Mammary epithelial cell (primary cell): ENCODE measurements at places on chromosomes 4 and X. TPM values are rescaled to one million over a fixed set of nuclear protein-coding genes. Genes with fewer than 3 reads are reported as not detected.

- no peak for DNase-seq
Measured at GRCh38 chr4:87390551-87390890, 467 bp downstream of the HSD17B11 start.

Gene RRH
- 0.07 TPM for polyA plus RNA-seq

DNA sequence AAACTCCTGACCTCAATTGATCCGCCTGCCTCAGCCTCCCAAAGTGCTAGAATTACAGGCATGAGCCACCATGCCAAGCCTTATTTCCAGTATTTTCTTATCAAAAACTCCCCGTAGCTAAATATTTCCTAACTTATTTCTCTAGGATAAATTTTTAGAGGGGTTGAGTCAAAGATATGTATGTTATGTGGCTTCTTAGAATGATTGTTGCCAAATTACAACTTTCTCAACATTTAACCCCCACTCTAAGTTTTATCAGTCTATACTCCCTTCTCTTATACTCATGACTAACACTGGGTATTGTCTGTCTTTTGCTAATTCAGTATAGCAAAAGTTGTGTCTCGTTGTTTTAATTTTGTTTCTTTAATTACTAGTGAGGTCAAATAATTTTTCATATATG is 187.7 kb upstream of the LNX1 start:
- DNase-seq: no peak

Gene APLN
- 0.41 TPM for polyA plus RNA-seq

Gene HS3ST1
- 6.6 TPM for polyA plus RNA-seq

DNA sequence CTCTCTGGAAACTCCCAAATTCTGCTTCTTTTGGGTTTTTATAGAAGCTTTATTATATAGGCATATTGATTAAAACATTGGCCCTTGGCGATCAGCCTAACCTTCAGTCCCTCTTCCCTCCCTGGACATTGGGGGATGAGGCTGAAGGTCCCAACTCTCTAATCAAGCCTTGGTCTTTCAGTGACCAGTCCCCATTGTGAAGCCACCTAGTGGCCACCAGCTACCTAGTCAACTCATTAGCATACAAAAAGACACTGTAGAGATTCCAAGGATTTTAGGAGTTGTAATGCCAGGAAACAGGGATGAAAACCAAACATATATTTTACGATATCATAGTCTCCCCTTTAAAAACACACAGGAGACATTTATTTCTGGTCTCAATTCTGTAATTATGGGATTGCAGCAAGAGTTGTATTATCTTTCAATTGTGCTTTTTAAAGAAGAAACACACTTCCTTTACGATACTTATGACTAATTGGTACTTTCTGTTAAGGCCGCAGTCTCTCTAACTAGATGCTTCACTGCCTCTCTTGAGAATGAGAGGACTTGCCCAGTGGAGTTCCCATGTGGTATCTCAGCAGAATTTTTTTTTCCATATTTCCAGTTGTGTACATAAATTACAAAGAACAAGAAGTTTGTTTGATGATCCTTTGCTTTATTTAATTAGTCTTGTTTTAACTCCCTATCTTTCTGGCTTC is 58.2 kb downstream of the WDR17 start:
- DNase-seq: peak; percentile 3

Gene USP17L22
- not detected for polyA plus RNA-seq

DNA sequence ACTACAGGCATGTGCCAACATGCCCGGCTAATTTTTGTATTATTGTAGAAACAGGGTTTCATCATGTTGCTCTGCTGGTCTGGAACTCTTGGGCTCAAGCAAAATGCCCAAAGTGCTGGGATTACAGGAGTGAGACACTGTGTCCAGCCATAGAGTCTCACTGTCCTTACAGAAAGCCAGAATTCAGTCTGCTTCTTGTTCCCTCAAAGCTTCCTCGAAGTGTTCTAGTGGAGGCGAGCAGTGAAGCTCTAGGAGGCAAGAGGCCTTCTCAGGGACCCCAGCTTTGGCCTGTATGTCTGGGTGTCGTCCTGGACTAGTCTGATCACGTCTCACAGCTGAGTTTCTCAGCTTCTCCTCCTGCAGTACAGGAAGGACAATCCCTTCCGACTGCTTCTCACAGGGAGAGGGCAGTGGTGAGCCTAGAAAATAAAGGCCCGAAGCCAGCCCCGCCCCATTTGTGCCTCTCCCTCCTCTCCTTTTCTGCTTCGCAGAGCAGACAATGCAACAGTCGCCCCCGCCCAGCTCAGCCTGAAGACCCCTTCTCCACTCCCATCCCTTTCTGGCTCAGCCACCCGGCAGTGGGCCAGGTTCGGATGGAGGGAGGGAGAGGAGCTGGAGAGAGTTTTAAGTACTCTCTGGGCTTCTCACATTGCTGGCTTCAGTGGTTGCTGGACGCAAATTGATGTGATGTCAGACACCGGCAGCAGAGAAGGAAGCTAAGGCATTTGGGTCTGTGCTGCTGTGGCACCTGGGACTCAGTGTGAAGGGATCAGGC is 11.1 kb upstream of the FAM3A start:
- peak; percentile 69 for DNase-seq

DNA sequence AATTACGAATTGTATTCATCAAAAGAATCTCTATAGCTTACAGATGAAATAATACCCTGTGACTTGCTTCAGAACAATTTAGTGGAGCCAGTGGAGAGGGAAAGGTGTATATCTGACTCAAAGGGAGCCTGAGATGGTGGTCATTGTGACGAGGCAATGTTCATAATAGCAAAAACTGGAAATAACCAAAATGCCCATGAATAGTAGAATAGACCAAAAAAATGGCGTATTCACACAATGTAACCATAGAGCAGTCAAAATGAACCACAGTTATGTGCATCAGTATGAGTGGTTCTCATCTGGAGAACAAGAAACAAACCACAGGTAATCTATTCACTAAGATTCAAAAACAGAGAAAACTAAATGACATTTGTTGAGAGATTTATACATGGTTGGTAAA is 125.3 kb upstream of the CLNK start:
- DNase-seq: no peak

- no peak for DNase-seq
Measured at GRCh38 chr4:156515295-156515694, 456.3 kb downstream of the PDGFC start.

DNA sequence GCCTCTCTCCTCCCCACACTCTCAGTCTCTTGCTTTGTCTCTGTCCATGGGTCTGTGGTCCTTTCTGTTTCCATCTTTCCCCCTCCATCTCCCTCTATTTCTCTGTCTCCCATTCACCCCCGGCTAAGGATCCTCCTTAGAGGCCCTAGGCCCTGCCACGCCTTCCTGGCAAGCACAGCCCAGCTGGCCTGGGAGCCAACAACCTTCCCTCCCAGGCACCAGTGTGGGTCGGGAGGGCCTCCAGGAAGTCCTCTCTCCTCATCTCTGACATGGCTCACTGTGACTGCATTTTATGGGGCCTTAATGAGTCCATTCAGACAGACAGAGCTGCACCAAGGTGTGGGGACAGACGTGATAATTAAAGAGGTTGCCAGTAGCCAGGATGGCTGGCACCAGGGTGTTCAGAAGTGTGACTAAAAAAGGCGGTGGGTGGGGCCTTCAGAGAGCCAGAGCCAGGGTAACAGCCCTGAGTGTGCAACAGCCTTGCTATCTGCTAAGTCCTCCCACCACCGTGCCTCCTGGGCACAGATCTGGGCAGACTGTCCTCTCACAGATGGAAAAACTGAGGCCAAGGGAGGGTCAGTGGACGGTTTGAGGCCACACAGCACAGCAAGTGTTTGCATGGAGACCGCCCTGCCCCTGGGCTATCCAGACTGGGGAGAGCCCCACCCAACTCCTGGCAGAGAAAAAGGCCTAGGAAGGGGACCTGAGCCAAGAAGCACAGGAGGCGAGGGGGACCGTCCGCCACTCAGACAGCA is 31.5 kb downstream of the BLOC1S4 start:
- no peak for DNase-seq

DNA sequence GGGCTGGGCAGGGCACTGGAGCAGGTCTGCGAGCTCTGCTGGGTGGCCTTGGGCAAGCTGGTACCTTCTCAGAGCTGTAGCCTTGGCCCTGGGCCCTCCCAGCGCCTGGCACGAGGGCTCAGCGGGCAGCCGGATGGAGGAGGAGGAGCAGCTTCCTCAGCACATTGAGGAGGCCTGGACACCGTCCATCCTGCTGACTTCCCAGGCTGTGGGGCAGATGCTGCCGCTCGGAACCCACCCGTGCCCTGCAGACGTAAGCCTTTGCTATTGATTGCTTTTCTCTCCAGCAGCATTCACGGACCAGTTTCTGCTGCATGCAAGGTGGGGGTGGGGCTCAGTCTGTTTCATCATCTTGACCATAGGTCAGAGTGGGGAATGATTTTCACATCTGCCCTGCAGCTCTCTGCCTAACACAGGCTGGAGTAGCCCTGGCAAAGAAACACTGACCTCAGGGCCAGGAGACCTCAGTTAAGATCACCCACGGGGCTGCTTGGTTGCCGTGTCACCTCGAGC is 80.7 kb upstream of the PSAPL1 start:
- no peak for DNase-seq

- DNase-seq: no peak
Measured at GRCh38 chrX:97229318-97229717, 345.6 kb downstream of the RPA4 start.

- no peak for DNase-seq
Measured at GRCh38 chr4:185883591-185883990, 71.6 kb upstream of the SORBS2 start.

Gene PCDH18
- polyA plus RNA-seq: 0.01 TPM

GRCh38 chr4:105543346-105543745 is 9.1 kb upstream of the ARHGEF38 start:
- no peak for DNase-seq

GRCh38 chr4:56743550-56743949 is 62.5 kb upstream of the HOPX start:
- no peak for DNase-seq

DNA sequence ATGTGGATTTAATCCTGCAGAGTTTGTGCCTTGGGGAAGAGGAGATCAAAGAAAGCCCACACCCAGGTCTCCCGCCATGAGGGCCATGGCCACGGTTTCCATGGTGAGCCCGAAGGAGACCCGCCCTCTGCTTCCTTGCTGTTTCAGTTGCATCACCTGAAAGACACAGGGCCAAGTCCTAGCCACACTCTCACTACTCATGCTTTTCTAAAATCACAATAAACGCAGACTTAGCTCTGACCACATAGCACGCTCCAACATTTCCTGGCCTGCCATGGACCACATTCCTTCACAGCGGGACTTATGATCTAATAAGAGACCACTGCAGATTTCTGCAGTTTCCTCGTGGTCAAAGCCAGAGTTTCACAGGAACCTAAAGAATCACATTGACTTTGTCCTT is 426.0 kb upstream of the NR3C2 start:
- no peak for DNase-seq

Gene TEX13D
- polyA plus RNA-seq: not detected

Gene BEX2
- polyA plus RNA-seq: 4.7 TPM
